Jurkat, Clone E6-1 (cell line): ENCODE measurements at places on chromosomes 4 and X.

DNA sequence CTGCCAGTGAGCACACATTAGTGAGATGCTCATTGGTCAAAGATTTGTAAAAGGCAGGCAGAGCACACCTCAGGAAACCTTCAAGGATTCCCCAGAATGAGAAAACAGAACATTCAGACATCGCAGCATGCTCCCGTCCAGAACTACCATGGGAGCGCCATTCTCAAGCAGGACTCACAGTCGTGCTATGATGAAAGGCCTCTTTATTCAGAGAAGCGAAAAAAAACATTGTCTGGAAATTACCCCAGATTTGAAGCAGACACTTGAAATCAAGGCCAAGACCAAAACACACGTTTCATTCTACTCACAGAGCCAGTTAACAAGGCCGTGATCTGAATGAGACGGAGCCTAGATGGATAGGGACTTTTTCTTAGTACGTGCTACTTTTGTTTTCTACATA, 961.8 kb upstream of the TENM3 start:
- no peak for DNase-seq

GRCh38 chrX:132665676-132666075, 176.8 kb upstream of the MBNL3 start:
- DNase-seq = no peak

DNA sequence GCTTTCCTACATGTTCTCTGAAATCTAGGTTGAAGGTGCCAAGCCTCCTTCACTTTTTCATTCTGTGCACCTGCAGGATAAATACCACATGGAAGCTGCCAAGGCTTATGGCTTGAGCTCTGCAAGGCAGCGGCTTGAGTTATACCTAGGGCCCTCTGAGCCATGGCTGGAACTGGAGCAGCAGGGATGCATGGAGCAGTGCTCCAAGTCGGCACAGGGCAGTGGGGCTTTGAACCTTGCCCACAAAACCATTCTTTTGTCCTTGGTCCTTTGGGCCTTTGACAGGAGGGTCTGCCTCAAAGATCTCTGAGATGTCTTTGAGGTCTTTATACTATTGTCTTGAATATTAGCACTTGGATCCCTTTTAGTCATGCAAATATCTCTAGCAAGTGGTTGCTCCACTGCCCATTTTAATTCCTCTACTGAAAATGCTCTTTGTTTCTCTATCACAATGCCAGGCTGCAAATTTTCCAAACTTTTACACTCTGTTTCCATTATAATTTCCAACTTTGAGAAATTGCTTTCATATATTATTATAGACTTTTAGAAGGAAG, 536.2 kb upstream of the KLHL4 start:
- DNase-seq = no peak

DNA sequence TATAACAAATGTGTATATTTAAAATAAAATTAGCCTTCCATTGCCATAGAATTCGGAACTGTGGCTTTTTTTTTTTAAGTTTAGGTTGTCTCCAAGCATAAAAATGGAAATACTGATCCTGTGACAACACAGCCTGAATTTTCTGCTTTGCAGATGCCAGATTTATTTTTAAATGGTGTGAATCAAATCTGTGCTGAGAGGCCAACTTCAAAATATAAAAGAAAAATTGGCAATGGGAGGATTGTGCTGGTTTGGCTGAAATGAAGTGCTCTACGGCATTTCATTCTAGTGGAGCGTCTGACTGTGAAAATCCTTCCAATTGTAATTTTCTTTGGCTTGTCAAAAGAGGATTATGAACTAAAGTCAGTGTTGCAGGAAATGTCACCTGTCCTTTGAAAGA, 580.3 kb upstream of the ZFP42 start:
- DNase-seq = no peak

- DNase-seq = no peak
Observed at GRCh38 chr4:189597341-189597740, 343.3 kb upstream of the FRG1 start.

- DNase-seq = no peak
Observed at GRCh38 chr4:96974295-96974694, 1134.4 kb downstream of the PDHA2 start.

DNA sequence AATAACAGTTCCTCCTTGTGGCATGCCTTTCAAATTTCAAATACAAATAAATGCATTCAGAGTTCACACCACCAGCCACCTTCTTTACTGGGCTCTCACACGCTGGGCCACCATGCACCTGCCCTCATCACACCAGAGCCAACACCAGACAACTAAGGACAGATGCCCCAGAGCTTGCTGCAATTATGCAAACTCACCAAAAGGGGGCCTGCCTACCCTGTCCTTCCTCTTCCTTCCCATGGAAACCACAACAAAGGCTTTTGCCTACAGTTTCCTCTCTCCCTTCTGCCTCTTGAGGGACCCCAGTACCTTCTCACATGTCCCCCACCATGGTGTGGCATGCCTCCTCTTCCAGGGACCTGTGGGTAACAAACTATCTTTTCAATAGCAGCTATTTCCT, 1333.9 kb upstream of the TENM3 start:
- peak; percentile 27 for DNase-seq

DNA sequence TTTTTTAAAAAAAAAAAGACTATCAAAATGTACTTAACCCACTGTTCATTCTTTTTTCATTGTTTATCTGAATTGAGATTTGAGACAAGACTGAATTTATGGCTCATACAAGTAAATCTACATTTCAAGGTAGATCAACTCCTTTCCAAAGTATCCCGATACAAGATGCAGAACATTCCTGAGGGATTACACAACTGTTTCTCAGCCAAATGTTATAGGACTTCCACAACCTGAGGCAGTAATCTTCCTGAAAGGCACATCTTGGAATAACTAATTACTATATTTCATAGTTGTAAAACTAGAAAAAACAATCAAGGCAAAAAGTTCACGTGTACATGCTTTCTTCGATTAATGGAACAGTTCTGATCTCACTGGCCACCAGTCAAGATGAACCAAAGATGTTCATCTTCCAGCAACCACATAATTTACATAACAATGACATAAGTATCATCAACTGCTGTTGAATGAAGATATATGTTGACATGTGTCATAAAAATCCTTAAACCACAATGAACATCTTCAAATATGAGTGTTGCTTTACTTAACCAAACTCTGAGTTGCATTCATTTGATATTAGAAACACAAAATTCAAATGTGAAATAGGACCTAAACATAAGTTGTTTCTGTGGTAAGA, 225.2 kb upstream of the DKK2 start:
- no peak for DNase-seq

DNA sequence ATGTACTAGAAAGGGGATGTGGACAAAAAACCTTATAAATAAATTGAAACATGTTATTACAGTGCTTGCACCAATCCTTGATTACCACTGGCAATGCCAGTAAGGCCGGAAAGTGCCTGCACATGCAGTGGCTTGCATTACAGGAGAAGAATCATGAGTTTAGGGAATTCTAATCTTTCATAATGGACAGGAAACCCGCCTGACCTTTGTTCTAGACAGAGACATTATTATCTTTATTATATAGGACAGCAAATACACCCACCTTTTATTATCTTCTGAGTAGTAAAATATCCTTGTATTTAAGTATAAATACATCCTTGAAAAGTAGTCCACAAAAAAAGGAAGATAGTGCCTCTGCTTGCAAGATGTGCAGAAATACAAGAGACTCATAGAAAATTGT, 379.9 kb upstream of the LCORL start:
- no peak for DNase-seq

DNA sequence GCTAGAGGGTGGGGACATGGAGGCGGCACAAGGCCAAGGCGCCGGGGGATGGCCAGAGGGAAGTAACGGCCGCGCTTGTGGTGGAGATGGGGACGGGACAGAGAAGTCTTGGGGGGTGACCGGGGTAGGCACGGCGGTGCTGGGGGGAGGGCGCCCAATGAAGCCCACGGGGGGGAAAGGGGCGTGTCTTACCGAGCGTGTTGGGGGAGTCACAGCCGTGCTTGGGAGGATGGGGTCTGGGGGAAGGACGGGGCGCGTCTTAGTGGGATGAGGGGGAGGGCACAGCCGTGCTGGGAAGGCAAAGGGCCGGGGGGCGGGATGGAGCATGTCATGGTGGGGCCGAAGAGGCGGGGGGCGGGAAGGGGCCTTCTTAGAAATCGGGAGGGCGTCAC, 952 bp downstream of the ARSD start:
- no peak for DNase-seq

DNA sequence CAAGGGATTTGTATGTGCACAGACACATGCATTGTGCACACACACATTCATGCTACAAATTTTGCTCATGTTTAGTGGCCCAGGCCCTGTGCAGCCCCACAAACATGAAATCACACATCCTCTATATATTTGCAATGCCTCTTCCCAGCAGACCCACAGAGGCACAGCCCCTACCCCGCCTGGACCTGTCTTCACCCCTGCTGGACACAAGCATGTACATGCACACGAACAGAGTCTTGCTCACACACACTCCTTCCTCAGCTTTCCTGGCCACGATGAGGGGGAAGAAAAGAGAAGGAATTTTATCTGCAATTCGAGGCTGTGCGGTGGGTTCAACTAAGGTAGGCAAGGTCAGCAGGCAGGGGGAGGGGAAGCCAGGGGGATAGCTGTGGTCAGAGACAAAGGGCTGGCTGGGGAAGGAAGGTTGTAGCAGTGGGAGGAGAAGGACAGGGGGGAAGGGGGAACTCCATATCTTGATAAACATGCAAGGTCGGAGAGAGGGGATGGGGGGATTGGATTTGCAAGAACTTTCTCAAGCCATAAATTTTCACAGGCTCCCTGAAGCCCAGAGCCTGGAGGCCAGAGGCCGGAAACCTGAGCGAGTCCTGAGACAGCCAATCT, 156.4 kb downstream of the EFNB1 start:
- DNase-seq = no peak

DNA sequence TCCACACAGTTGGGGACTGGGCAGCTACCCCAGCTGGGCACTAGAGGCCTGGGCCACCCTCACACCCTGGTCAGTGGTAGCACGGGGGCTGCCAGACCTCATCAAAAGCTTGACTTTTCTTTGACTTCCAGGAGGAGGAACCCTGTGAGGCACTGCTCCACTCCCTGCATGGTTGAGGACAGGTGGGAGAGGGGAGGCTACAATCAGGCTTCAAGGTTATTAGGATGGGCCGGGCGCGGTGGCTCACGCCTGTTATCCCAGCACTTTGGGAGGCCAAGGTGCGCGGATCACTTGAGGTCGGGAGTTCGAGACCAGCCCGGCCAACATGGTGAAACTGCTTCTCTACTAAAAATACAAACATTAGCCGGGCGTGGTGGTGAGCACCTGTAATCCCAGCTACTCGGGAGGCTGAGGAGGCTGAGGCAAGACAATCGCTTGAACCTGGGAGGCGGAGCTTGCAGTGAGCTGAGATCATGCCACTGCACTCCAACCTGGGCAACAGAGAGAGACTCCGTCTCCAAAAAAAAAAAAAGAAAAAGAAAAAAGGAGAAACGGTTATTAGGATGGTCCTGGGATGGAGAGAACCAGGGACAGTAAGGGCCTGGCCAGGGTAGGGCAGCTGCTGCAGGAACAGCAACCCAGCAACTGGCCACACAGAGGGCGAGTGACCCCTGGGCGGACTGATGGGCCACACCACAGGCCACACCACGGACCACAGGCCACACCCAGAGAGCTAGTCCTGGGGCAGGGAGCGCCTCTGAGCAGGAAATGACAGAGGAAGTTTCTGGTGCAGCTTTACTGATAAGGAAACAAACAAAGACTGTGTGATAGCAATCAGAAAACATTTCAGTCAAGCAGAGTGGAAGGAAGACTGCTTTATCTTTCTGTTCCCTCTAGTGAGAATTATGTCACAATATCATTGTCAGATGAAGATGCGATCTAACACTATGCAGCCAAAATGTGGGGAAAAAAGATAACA, 20.5 kb upstream of the OPN1LW start:
- peak; percentile 76 for DNase-seq

DNA sequence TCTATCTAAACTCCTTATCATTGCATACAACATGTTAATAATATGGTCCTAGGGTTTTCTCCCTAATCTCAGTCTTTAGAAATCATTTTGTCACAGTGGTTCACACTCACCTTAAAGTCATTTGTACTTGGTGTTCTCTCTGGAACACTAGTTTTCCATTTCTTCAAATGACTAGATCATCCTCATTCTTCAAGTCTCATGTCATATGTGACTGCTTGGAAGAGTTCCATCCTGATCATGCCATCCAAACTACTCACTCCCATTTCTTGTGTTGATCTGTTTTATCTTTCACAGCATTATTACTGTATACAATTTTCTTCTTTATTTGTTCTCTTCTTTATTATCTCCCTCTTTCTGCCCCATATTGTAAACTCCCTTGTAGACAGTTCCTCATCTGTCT, 66.5 kb downstream of the HTR2C start:
- no peak for DNase-seq

GRCh38 chr4:157808796-157809383, 363.9 kb downstream of the GASK1B start:
- no peak for DNase-seq

DNA sequence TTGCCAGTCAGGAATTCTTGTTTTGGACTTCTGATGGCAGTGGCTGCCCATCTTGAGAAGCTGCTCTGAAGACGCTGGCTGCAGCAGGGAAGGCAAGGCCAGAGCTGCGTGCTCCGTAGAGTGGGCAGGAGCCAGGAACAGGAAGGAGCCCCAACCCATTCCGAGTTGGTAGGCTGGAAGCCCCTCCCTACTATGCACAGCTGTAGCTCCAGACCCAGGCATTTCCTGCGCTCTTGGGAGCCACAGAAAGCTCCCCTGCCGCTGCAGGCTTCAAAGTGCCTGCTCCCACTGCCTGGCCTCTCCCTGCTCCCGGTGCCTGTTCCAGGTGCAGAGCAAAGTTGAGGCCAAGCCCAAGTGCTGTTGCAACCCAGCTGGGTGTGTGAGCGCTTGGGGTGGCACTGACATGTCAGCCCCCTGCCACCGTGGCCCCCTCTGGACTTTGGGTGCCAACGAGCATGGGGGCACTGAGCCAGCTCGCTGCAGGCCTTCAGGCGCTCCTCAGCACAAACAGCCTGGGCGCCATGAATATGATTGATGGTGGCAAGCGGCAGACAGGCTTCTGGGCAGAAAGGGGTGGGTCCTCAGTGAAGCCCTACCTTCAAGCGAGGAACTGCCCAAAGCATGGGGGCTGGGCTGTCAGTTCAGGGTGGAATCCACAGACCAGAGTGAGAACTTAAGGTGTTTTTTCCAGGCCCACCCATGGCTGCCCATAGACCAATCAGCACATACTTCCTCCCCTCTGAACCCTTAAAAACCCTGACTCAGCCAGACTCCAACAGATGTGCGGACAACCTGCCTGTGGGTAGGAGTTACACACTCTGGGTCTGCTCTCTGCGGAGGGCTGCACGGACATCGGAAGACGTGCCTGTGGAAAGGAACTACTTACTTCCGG, 677.2 kb upstream of the INTU start:
- DNase-seq = peak; percentile 43
